ENCODE measurements at places on chromosomes 6 and 20. TPM values are rescaled to one million over a fixed set of nuclear protein-coding genes. Genes with fewer than 3 reads are reported as not detected.

The DDO gene
- polyA plus RNA-seq, result not detected

DNA sequence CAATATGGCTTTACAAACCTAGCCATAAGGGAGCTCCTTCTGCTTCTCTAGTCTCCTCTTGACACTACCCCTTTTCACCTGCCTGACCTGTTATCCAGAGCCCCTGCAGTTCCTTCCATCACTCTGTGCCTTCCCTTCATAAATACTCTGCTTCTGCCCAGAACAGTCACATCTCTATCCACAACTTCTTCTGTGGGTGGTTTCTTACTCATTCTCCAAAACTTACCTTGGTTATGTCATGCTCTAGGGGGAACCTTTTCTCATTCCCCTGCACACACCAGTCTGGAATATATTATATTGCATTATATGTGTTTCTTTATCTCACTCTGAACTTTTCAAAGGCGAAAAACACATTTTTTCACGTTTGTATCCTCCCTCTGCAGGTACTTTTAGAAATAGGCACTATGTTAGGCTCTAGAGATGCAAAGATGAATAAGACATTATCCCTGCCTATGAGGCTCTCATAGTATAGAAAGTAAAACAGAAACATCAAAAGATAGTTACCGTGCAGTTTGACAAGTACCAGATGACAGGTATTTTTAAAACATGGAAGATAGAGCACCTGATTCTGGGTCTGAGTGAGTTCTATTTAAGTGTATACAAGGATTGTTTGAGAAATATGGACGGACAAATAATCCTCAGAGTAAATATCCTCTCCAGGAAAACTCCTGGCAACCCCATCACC is 51.5 kb downstream of the AIG1 start:
- H3K4me3 ChIP-seq, result no peak overlapping the region
- H3K36me3 ChIP-seq, result no peaks in the 10 kb centered on the region
- no peaks in the 10 kb centered on the region for H3K4me1 ChIP-seq
- H3K27me3 ChIP-seq, result no peaks in the 10 kb centered on the region
- no peak for DNase-seq

DNA sequence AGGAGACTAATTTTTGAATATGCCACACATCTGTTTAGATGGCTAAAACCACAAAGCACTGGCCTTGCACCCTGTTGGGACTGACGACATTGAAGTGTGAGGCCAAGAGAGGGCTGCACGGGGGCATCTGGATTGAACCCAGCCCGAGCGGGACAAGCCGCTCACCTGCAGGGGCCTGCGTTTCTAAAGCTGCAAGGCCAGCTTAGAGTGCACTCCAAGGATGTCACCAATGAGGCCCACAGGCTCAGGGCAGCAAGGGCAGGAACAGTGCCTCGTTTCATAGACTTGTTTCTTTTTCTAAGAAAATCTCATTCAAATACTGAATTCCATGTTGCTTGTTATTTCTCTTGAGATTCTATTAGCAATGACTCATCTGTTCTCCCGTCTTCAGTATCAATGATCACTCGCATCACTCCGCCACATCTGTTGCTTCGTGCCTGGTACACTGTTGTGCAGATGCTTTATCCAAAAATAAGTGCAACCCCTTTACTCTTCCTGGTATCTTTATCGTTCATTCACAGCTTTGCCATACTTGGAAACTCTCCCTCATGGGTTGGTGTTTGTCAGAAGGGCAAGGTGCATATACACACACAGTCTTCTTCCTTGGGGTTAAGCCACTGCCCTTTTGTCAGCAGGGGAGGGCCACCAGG is 120.1 kb downstream of the IRF4 start:
- no peak overlapping the region for H3K27ac ChIP-seq
- H3K4me3 ChIP-seq, result no peak overlapping the region
- peaks cover 4% of the 10 kb centered on the region for H3K4me1 ChIP-seq

DNA sequence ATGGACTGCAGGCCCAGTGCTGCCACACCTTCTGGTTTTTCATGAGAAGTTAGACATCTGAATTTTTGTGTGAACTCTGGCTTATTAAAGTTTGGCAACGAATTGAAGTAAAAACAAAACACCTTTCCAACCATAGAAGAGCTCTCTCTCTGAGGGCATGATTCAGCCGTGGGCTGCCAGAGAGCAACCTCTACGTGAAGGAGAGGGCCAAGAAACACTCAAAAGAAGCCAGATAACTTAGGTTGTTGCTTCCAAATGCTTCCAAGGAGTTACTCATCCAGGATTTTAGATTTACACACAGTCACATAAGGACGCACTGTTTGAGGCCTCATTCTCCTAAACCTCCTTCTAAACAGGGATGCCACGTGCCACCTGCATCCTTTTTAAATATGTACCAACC is 65.5 kb downstream of the NRN1 start:
- DNase-seq, result no peak
- no peak overlapping the region for H3K4me3 ChIP-seq
- H3K4me1 ChIP-seq, result no peaks in the 10 kb centered on the region
- H3K27ac ChIP-seq, result no peak overlapping the region
- no peaks in the 10 kb centered on the region for H3K36me3 ChIP-seq
